ENCODE measurements at places on chromosomes 11 and 22.
A peak's percentile ranks its signal among the peaks of the same experiment; 100 is the strongest.

DNA sequence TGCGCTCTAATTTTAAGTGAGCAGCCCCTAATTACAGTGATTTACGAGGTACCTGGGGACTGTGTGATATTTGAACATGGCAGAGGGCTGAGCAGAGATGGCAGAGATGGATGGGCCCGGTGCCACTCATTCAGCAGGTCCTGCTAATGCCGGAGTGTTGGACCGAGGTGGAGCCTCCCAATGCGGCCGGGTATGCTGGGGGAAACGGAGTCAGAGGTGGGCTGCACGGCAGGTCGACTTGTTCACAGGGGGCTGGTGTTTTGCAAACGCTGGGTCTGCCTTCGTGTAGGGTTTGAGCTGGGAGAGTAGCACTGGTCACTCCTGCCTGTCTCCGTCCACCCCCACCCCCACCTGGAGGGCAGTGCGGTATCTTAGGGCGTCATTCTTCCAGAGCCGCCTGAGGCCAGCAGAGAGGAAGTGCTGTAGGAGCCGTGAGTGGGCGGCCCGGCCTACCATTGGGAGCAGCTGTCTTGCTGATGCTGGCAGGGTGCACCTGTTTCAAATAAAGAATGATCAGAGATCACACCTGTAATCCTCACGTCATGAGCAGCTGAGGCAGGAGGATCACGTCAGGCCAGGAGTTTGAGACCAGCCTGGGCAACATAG lies 122.6 kb downstream of the IGLL1 start:
- no peak for DNase-seq

GRCh38 chr11:79273781-79274180 lies 167.0 kb downstream of the TENM4 start:
- no peak for DNase-seq

DNA sequence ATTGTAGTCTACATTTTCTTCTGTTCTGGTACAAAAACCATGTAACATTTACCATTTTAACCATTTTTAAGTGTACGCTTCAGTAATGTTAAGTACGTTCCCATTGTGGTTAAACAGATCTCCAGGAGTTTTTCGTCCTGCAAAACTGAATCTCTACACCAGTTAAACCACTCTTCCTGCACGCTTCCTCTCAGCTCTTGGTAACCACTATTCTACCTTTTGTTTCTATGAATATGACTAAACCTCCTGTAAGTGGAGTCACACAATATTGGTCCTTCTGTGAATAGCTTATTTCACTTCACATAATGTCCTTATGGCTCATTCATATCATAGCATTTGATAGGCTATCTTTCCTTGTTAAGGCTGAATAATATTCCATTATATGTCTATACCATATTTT lies 7.1 kb upstream of the EXT2 start:
- no peak for DNase-seq

DNA sequence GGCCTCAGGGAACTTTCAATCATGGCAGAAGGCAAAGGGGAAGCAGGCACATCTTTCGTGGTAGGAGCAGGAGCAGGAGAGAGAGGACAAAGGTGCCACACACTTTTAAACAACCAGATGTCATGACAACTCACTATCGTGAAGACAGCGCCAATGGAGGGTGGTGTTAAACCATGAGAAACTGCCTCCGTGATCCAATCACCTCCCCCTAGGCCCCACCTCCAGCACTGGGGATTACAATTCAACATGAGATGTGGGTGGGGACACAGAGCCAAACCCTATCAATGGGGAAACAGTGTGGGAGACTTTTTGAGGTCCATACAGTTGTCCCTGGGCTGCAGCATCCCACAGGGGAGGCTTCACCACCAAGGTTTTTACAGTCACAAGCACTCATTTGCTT lies 41.9 kb upstream of the CFAP300 start:
- DNase-seq: no peak

GRCh38 chr22:37079668-37080171 lies 28.2 kb downstream of the KCTD17 start:
- DNase-seq: peak; percentile 15

DNA sequence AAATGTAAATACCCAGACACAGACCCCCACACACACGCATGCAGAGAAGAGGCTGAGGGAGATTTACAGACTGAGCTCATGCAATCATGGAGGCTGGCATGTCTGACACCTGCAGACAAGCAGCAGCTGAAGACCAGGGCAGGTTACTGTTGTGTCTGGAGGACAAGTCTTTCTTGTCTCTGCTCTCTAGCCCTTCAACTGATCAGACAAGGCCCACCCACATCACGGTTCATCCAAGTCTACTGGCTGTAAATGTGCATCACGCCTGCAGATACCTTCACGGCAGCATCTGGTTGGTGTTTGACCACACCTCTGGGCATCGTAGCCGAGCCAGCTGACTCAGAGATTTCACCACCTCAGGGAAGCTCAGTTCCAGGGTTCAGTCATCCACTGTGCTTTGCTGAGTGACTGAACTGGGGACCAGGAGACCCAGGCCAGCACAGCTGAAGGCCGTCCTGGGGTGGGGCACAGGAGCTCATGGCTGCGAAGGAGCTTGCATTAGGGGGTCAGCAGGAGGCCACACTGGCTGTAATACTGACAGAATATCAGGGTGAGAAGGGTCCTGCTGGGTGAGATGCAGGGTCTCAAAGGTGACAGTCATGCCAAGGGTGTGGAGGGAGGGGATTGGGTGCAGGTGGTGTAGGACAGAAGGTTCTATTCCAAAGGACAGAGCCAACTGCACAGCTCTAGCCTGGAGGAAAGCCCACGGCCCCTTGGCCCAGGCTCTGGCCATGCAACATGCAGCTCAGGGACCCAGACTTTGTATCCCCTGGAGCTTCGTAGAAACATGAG lies 304.9 kb downstream of the BRD1 start:
- DNase-seq: no peak

- peak; percentile 70 for DNase-seq
Observed at GRCh38 chr22:31089160-31090100, 8.3 kb downstream of the SMTN start.

DNA sequence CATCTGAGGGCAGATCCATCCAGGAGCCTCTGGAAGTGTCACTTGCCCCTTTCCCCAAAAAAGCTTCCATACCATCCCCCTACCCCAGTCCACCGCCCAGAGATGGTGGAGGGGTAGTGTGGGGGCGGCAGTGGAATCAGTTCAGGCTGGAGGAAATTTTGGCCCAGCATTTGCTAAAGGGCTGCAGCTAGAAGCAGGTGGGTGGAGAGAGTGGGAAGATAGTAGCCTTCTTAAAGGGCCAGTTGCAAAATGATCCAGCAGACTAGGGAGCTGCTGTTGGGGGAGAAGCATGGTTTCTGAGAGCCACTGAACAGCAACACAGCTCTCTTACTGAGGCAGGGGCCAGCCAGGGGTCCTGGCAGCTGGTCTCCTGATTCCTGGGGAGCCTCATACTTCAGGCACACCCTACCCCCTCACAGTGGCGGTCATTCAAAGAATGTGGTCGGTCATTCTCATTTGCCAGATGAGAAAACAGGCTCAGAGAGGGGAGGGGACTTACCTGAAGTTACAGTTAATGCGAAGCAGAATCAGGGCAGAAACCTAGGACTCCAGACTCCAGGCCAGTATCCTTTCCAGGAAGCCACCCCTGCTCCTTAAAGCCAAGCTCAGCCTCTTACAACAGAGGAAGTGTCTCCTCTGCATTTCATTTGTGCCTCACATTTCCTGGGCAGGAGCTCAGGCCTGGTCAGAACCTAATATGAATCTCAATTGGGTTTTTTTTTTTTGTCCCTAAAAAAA lies 5.4 kb downstream of the SEC14L2 start:
- peak; percentile 57 for DNase-seq

- no peak for DNase-seq
Observed at GRCh38 chr11:44873537-44873936, 77.1 kb downstream of the TP53I11 start.

GRCh38 chr11:12284316-12285050 lies 92.9 kb upstream of the PARVA start:
- no peak for DNase-seq

DNA sequence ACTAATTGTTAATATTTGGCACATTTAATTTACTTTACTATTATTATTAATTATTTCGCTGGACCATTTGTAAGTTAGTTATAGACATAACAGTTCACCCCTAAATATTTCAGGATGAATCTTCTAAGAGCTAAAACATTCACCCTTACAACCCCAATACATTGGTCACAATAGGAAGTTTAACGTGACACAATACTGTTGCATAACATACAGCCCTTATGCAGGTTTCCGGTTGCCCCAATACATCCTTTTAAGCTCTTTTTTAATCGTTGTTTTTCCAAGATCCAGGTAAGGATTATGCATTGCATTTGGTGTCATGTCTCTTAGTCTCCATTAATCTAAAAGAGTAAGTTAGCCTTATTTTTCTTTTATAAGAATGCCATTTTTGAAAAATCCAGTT lies 71.2 kb downstream of the HSD17B12 start:
- DNase-seq: no peak

DNA sequence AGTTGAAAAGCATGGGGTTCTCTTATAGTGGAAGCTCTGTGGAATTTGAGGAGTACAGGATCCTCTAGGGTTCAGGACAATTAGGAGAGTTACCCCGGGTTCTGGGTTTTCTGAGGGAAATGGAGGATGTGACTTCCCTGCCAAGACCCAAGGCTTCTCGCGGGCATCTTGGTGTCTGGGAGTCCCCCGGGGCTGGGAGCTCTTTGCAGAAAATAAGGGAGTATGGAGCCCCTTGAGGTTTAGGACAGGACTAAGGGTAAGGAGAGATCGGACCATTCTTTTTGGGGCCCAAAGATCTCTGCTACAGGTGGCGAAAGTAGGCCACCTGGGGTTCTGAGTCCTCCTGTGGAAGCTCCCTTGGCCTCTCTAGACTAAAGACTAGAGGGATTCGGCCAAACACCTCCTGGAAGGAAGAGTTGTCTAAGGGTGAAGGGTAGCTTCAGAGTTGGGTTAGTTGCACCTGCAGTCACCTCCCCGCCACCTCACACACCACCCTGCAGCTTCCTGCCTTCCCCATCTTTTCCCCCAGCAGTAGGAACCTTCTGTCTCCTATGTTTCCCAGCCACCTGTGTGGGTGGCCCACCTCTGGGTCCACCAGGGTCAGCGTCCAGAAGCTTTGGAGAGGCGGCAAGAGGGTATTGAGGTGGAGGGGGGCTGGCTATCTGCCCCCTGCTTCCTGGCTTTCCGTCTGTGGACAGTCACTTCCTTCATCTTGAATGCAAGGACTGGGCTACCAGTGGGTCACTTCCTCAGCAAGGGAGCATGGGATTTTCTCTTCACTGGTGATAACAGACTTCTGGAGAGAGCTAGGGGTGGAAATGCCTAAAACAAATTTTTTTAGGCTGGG lies 908 bp downstream of the LIMK2 start:
- DNase-seq: no peak

GRCh38 chr11:34256626-34257025 lies 101.2 kb downstream of the ABTB2 start:
- DNase-seq: no peak

- no peak for DNase-seq
Observed at GRCh38 chr22:45233386-45233785, 7.3 kb downstream of the KIAA0930 start.

GRCh38 chr11:1735271-1735670 lies 15.1 kb downstream of the IFITM10 start:
- DNase-seq: no peak

Measured in erythroblast (primary cell).